AG04450 (cell line): ENCODE measurements at places on chromosomes 13 and 19.

DNA sequence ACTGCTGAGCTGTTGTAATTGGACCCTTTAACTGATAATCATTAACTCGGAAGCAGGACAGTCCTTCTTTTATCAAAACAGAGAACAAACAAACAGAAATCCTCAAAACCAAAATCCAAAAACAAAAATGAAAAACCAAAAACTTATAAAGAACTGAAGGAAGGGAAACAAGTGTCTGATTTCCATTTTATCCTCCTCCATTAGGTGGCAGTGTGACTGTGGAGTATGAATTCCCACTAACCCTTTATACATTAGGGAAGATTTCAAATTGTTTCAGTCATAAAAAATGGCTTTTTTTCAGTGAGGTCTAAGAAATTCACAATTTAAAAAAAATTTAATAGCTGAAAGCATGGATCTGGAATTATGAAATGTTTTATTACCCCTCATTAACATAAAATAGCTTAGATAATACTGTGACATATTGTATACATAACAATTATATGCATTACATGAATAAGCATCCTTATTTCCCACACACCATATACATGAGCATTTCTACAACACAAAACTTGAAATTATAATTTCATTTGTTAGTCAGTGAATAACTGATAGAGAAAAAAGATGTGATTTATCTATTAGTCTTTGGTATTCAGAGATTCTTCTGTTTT is 1074.3 kb upstream of the PCDH9 start:
- no peak for DNase-seq

DNA sequence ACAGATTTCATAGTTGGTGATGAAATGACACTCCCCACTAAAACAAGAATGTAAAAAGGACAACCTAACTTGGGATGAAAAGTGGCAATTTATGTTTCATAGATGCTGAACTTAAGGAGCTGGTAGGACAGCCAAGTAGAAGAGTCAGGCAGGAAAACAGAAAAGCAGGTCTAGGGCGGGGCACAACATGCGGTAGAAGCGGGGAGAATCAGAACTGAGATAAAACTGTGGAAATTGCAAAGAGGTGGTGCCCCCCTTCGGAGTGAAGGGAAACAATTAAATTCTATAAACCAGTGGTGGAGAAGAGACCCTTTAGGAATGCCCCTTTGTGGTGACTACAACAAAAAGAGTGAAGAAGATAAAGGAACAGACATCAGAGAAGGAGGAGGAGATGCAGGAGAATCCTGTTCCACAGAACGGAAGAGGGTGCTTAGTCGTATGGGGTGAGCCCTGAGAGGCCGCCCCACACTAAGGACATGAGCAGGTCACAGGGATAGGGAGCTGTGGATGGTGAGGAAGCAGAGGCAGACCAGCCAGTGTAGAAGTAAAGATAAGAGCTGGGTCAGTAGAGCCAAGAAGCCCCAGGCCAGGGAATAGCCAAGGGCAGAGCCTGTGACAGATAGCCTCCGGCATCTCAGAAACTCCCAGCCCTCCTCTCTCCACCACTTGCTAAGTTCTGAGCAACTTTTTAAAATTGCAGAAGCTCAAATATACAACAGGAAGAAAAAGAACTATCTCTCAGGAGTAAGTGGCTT is 100.3 kb upstream of the DOCK9 start:
- DNase-seq, result no peak

GRCh38 chr19:42285541-42285941 is 16.4 kb upstream of the PRR19 start:
- no peak for DNase-seq

GRCh38 chr13:45879666-45880065 is 28.1 kb upstream of the SIAH3 start:
- DNase-seq, result no peak

DNA sequence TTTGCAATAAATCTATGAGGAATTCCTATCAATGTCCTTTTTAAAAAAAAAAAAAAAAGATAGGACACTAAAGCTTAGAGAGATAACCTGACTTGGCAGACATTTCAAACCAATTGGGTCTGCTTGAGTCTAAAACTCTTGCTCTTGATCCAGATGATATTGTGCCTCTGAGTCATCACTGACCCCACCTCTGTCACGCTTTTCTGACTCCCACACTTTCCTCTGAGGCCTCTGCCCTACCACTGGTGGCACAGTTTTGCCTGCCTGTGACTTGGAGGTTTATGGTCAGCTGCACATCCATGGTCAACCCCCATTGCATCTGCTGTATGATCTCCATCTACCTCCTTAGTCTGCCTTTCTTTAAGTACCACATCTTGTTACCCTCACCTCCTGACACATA is 328.7 kb downstream of the SPRY2 start:
- DNase-seq, result no peak

DNA sequence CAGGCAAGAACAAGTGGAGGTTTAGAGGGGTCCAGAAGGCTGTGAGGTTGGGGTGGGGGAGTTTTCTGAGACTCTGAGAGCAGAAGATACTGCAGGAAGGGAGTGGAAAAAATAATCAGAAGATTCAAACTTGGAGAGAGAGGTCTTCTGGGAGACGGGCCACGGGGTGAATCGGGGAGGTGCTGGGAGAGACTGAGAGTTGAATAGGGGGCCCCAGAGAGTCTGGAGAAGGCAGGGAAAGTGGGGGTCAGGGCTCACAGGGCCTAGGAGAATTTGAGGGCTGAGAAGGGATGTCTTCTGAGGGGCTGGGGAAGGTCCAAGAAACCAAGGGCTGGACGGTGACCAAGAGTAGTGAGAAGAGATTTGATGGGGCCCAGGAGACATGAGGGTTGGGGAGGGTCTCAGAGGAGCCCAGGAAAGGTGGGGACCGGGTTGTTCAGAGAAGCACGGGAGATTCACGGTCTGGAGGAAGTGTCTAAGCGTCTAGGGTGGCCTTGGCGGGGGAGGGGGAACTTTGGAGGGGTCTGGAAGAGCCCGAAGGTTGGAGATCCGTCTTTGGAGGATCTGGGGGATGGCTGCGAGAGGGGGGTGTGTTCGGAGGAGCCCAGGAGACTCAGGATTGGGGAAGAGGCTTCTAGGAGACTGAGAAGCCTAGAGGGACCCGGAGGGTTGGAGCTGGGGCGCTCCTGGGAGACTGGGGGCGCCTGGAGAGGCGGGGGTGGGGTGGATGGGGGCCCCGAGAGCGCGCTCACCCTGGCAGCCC is 1.5 kb downstream of the KCNC3 start:
- DNase-seq, result no peak

GRCh38 chr19:55467236-55468053 is 2.9 kb upstream of the C19orf85 start:
- DNase-seq, result no peak

DNA sequence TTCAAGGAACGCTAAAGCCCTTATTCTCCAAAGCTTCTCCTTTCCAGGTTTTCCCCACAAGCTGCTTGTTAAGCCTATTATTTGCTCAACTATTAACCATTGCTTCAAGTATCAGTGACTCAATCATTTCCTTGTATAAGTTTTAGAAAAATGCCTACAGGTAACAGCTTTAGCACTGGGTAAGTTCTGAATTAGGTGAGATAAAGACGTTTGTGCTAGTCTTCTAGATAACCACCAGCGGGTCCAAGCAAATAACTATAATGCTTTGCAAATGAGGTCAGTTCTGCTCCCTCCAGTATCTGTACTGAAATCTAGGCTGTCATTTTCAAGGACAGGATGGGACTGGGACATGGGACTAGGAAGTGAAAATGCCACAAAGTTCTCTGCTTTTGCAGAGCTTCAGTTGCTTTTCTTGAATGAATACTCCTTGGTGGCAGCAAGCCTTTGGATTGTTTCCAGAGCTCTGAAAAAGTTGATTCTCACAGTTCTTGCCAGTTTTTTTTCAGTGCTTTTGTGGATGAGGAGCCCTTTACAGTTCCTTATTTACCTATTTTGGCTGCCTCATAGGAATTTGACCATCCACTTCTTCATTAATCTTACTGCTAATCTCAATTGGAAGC is 1487.7 kb downstream of the EFNB2 start:
- DNase-seq, result no peak

DNA sequence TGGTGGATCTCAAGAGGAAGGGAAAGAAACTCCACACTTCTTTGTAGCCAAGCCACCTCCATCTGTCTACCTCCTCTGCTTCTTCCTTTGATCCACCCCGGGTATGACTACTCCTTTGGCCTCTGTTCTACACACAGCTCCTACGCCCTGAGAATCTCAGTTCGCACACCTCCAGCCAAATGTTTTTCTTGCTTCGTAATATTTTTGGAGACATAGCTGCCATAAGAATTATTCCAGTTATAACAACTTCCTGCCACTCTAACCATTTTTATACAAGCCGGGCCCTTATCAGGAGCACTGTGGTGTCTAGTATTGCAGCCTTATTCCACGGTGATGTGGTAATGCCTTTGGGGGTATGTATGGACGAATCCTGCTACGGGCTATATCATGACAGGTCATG is 126.7 kb downstream of the STARD13 start:
- no peak for DNase-seq

GRCh38 chr19:38952395-38953165 is 21.8 kb downstream of the MRPS12 start:
- DNase-seq, result no peak

DNA sequence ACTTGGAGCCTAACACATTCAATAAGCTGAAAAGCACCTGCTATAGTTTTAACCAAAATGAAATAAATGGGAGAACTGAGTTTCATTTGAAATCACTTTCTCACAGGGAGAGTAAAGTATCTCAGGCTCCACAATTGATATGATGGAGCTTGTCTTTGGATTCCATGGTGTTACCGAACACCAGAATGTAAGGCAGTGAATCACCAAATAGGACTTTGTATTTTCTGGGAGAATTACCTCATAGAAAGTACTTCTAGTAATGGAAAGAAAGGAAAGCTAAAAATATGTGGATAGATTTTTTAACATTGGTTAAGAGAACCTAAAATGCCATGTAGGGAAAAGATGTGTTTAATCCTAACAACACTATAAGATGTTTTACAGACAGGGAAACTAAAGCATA is 123.6 kb downstream of the NALCN start:
- no peak for DNase-seq

DNA sequence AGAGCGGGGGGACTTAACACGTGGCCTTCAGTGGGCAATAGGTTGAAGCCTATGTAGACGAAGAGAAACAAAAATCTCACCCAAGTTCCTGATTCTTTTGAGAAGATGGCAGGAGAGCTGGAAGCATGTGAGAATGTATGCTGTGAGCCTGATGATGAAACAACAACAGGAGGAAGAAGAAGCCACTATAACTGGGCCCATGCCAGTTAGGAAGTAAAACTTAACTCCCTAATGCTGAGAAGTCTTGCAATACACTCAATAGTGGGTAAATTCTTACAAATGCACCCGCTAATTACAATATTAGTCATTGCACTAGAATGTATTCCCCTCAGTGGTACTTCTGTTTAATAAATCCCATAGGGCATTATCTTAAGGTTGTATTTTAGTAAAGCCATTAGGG is 9.1 kb downstream of the PCDH17 start:
- no peak for DNase-seq

DNA sequence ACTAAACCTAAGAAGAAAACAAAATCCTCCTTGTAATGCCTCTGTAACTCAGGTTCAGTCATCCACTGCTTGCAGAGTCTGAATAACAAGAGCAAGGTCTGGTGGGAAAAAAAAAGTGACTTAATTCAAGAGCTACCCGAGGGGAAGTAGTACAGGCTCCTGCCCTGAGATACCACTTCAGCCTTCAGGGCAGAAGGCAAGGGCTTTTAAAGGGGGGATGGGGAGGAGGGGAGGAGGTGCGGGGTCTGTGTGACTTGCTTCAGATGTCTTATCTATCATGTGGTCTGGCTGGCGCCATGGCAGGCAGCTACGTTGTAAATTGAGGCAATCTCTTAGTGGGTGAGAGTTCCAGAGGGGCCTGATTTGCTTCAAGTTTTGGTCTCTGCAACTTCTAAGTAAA is 66.7 kb downstream of the LRRC63 start:
- no peak for DNase-seq

- no peak for DNase-seq
Observed at GRCh38 chr13:99330942-99331341, 23.7 kb upstream of the GPR183 start.

DNA sequence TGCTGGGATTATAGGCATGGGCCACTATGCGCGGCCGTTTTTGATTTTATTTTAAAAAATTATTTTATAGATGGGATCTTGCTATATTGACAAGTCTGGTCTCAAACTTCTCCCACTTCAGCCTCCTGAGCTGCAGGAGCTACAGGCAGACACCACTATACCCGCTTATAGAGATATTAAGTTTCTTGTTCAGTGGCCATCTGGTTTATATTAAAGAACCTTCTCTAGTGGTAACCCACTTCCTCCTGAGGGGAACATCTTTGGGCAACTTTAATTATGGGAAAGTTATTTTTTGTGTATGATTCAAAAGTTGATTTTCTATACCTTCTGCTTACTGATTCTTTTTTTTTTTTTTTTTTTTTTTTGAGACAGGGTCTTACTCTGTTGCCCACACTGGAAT is 172.7 kb downstream of the KLF5 start:
- no peak for DNase-seq

DNA sequence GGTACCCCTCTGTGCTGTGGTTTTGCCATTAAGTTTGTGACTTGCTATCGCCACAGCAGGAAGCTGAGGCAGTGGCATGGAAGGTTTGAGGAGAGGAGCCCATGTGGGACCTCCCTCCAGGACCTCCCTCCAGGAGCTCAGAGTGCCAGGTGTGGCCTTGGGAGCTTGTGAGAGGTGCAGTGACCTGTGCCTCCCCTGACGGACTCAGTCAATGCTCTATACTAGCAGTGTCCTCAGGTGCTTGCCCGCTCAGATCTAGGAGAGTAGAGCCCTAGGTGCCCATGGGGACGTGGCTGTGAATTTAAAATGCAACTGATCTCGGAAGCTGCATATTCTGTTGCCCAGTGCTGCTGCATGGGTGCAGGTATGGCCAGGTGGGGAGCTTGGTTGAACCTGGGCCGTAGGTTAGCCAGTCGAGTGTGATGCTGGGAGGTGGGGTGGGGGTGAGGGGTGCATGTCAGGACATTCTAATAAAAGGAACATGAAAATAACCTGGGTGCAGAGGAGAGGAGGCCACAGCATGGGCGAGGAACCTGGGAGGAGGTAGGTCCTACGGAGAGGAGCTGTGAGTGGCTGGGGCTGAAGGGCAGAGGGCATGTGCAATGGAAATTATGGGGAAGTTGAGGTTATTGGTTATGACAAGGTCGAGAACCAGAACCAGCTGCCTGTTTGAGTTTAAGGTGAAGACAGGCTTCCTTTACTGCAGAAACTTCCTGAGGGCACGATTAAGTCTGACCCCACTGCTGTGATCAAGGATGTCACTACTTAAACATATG is 41.6 kb downstream of the TEX29 start:
- DNase-seq, result no peak

DNA sequence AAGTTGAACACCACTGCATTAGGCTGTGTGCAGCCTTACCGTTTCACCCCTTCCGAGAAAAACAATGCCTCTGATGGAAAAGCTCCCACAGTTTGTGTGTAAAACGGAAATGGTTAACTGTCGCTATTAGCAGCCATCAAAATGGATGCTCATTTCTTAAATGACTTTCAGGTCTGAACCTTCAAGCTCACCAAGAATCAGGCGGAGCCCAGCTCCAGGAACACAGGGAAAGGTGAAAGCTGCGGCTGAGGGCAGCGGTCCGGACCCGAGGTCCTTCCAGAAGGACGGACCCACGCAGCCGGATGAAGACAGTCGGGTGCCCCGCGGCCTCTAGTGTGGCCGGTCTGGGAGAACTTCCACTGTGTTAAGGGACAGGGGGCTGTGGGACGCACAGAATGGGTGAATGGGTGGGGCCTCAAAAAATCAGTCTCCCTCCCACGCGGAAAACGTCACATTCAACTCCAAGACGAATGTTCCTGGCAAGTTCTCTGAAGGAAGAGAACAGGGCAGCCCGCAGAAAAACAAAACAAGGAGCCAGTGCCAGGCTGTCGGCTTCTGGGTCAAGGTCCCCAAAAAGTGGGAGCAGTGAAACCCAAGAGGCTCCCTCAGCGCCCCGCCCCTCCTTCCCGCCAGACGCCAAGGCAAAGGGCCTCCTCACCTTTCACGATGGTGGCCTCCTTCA is 4.9 kb downstream of the IRS2 start:
- no peak for DNase-seq
